ENCODE measurements at places on chromosomes 7 and 10.

- DNase-seq = peak; percentile 1
Observed at GRCh38 chr7:126436213-126436868, 816.4 kb downstream of the GRM8 start.

GRCh38 chr7:72503644-72504043 lies 91.5 kb upstream of the CALN1 start:
- DNase-seq = no peak

- peak; percentile 33 for DNase-seq
Observed at GRCh38 chr10:119602241-119603095, 5.7 kb upstream of the TIAL1 start.

GRCh38 chr10:69810097-69810496 lies 8.4 kb downstream of the COL13A1 start:
- DNase-seq = no peak

DNA sequence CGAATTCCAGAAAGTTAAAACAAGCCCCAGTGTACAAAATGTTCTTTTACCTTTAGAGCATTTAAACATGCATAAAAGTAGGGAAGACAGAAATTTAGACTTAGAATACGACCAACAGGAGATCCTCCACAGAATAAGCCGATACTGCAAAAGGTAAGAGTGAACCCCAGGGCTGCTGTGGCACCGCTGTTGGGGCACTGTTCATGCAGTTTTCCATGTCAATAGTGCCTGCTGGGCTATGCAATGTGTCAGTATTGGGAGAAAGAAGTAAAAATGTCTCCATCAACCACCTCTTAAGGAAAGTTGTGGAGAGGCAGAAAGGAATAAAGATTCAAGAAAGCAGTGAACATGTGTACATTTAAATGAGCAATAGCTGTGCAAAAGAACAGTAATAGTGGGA lies 326.5 kb upstream of the SEMA3C start:
- DNase-seq = no peak

DNA sequence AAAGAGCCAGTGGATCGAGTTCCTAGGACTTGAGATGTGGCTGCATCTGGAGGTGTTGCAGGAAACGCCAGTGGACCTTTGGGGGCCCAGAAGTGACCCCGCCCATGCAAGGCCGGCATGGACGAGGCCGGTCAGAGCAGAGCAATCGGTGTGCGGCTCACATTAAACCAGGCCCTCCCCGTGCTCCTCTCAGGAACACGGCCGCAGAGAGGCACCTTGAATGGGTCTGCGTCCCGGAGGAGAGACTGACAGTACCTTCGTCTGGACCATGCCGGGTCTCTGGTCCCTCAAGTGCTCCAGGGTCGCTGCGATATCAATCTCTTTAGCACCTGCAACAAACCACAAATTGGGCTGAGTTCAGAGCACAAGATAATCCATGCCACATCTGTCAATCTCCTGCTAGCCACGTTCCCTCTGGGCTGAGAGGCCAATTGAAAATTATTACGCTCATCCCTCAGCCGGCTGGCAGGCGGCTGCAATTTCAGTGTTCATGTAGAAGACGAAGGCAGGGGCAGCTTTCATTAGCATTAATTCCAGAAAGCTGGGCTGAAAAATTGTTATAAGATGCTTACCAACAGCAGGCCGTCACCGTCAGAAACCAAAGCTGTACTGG lies 212.0 kb downstream of the DNAJB6 start:
- DNase-seq = no peak

DNA sequence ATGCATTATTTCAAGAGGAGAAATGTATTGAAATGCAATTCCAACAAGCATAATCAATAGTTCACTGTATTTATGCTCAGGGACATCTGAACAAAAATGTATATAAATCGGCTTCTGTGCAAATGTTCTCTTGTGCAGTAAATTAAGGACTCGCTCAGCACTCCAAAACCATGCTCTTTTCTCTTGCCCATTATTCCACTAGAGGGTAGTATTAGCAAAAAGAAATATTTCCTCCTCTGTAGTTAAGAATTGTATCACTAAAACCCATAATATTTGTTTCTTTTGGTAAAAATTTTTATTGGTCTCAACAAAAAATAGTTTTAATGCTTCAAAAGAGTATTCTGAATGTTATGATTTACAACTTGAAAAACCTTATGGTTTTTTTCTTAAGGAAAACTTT lies 803.1 kb downstream of the PCDH15 start:
- DNase-seq = no peak

GRCh38 chr10:34319197-34319846 lies 495.8 kb downstream of the PARD3 start:
- DNase-seq = peak; percentile 89
